ENCODE measurements at places on chromosomes 2 and 18. TPM values are rescaled to one million over a fixed set of nuclear protein-coding genes. Genes with fewer than 3 reads are reported as not detected.

GRCh38 chr2:237510502-237511217 lies 23.6 kb downstream of the MLPH start:
- peaks cover 41% of the 10 kb centered on the region for H3K4me1 ChIP-seq
- no peak for DNase-seq
- peak overlapping the region; percentile 19 for H3K27ac ChIP-seq
- no peak overlapping the region for H3K4me3 ChIP-seq
- H3K27me3 ChIP-seq: no peaks in the 10 kb centered on the region

DNA sequence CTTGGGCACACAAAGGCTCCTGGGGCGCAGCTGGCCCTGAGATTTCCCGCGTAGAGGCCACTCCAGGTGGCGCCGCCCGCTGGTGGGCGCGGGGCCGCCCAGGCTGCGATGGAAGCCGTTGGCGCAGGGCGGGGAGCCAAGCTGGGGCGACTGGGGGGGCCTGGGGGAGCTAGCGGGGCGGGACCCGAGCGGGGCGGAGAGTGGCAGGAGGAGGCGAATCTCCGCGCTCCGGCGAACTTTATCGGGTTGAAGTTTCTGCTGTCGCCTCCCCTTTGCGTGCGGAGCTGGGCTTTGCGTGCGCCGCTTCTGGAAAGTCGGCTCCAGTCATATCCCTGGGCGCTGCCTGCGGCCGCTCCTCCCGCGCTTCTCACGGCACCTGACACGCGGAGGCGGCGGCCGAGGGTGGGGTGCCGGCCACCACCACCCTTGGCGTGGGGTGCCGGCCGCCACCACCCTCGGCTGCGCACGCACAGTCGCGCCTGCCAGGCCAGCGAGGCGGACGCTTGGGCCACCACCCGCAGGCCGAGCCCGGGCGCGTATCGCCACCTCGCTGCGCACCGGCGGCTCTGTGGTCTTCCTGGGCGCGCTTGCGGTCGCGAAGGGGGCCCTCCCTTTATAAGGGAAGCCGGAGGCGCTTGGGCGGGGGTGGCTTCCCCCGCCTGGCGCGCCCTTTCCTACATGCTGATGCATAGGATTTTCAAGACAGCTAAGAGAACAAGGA lies 919 bp upstream of the CYP1B1 start:
- peak; percentile 89 for DNase-seq
- H3K4me3 ChIP-seq: peak overlapping the region; percentile 76
- peaks cover 41% of the 10 kb centered on the region for H3K4me1 ChIP-seq
- peak overlapping the region; percentile 93 for H3K27ac ChIP-seq
- no peaks in the 10 kb centered on the region for H3K36me3 ChIP-seq

GRCh38 chr2:175887776-175888175 lies 114.3 kb downstream of the LNPK start:
- no peaks in the 10 kb centered on the region for H3K36me3 ChIP-seq
- H3K27ac ChIP-seq: no peak overlapping the region
- no peaks in the 10 kb centered on the region for H3K27me3 ChIP-seq
- H3K4me1 ChIP-seq: no peaks in the 10 kb centered on the region
- H3K4me3 ChIP-seq: no peak overlapping the region

Gene CCDC121
- total RNA-seq: 1.2 TPM

Measured in suprapubic skin (tissue), 4 donors.